ENCODE measurements at places on chromosomes 7 and 10.

- DNase-seq = no peak
Observed at GRCh38 chr10:11654659-11655058, 43.2 kb upstream of the USP6NL start.

- no peak for DNase-seq
Observed at GRCh38 chr10:130403153-130404075, 267.2 kb downstream of the GLRX3 start.

- DNase-seq = no peak
Observed at GRCh38 chr7:22654831-22655230, 72.2 kb upstream of the IL6 start.

GRCh38 chr10:4822208-4822607, 3.8 kb upstream of the AKR1E2 start:
- no peak for DNase-seq

GRCh38 chr10:12469345-12469744, 120.0 kb downstream of the CAMK1D start:
- DNase-seq = no peak

GRCh38 chr10:96124230-96125141, 5.6 kb upstream of the ZNF518A start:
- DNase-seq = no peak

- DNase-seq = no peak
Observed at GRCh38 chr10:100327007-100327717, 2.9 kb downstream of the PKD2L1 start.

DNA sequence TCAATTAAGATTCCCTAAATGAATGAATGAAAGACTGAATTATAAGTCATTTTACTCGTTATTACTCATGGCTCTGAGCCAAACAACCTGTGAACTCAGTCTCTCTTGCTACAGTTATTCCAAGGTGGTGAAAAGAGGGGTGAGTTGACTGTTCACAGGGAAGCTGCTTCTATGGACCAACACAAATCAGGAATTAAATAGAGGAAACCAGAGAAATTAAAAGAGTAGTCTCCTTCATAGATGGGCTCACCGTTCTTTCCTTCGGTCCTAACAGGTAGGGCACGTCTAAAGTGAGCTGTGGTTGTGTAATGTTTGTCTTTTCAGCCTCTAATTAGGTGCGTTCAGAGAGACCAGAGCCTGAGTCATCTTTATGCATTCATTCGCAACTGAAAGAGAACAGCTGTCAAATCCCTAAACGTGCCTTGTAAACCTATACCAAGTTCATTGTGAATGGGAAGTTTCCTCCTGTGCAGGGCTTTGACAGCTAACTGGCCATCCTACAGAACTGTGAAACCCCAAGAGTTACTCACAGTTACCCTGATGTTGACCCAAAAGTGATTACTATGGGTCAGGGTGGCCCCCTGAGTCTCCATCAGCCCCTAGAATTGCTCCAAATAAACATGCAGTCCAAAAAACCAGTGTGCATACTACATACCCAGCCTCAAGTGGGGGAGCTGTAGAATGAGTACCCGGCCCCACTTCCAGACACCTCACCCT, 18.2 kb upstream of the C10orf53 start:
- no peak for DNase-seq

- no peak for DNase-seq
Observed at GRCh38 chr10:110600487-110601101, 33.1 kb downstream of the SMC3 start.

GRCh38 chr7:136883046-136883445, 14.6 kb downstream of the CHRM2 start:
- no peak for DNase-seq

DNA sequence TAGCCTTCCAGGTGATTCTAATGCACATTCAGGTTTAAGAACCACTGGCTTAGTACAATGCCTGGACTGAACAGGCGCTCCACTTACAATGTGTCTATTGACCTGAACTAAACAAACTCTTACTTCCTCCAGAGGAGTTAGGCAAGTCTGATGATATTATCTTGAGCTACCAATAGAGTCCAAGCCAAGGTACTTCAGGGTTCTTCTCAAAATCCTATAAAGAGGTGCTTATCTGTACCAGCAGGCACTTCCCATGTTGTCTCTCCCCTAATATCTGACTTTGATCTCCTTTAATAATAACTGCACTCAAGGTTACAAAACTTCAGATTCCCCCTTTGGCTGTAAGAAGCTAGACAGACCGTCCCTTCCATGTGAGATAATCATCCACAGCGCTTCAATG, 157.0 kb upstream of the SVIL start:
- DNase-seq = no peak

DNA sequence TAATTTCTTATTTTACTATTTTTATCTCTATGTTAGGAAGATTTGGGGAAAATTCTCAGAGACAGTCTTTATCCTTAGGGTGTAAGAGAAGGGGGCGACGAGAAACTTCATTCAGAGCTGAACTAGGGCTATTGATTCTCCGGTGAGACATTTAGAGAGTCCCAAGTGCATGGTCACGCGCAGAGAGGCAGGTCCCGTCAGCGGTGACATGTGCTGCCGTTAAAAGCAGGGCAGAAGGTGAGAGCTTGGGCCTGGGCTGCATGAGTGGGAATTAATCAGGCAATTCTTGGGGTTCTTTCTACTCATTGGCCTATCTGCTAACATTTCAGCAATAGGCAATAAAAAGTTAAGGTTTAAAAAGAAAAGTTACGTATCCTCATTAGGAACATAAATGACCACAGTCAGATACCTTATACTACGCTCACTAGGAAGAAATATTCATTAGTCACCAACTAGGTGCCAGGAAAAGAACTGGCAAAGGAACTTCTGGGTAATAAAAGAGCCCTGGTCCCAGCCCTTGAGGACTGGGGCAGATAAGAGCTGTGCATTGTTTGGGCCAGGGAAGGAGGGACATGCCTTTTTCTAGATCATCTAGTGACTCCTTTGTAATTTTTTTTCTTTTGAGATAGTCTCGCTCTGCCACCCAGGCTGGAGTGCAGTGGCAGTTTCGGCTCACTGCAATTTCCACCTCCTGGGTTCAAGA, 21.2 kb downstream of the PRKCQ start:
- DNase-seq = no peak

DNA sequence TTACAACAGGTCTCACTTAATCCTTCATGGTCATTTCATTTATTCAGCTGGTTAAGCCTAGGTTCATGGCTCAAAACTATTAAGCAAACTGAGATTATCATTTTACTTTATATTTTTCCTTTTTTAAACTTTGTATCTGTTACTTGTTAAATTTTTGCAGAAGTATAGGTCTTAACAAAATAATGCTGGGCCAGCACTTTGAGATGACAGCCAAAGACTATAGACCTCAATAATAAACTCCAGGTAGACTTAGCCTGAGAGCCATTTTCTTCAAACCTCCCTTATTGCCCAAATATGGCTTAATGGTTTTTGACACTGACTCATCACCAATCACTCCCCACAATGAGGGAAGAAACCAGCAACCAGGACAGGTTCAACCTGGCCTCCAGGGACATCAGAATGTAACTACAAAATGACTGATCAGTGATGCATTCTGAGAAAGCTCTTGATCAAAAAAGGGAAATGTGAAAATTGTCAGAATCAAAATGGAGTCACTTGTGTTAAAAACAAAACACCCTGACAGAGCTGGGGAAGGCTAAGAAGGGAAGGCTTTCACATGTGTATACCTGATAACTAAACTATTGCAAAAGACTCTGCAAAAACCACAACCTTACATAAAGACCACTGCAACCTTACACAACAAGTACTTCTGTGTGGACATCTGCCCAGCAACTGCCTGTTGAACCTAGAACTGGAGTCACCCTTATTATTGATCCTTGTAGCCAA, 2.1 kb upstream of the CCDC126 start:
- no peak for DNase-seq

DNA sequence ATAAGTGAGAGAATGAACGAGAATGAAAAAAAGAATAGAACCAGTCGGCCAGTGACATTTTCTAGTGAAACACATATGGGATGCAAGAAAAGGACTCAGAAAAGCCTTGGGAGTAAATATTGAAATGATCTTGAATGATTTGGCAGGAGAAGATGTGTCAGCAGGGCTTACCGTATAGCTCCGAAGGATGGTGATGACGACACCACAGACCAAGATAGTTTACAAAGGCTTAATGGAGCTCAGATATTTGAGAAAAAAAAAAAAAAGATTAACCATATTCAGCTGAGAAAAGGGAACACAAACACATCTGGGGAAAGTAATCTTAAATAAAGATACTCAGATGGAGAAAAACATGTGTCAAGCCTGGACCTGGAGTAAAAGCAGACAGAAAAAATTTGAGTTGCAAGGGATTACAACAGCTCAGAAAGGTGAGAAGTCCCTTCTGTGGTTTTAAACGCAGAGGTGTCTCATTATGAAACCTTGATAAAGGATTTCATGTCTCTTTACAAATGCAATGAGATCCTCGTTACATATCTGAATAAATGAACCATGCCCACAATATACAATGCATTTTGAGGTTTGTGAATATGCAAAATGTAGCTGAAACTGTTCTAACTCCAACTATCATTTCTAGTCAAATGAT, 36.0 kb downstream of the DNAJB9 start:
- no peak for DNase-seq
